ENCODE measurements at places on chromosomes 11 and 22.

DNA sequence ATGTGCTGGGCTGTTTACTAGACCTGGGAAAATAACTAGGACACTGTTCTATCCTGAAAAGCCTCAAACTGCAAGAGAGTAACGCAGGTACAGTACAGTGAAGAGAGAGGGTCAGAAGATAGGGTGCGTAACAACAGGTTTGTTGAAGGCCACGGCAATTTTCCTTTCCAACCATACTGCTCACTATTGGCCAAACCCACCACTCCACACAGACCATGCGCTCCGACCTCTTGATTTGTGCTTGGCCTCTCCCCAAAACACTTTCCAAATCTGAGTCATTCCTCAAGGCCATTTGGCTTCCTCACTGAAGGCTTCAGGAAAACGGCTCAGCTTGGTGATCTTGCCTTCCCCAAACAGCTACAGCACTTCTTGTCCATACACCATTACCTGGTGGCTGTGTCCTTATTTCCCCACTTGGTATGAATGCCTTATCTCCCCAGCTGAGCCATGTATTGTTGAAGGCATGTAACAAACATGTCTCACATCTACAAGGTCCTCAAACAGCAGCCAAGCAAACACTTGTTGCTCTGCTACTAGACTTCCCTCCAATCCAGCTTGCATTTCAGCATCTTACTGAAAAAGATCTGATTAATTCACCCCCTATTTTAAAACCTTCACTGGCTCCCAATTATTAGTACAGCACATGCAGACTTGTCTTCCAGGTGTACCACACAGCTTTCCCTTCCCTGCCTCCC, 40.9 kb downstream of the TCF20 start:
- no peak for DNase-seq

DNA sequence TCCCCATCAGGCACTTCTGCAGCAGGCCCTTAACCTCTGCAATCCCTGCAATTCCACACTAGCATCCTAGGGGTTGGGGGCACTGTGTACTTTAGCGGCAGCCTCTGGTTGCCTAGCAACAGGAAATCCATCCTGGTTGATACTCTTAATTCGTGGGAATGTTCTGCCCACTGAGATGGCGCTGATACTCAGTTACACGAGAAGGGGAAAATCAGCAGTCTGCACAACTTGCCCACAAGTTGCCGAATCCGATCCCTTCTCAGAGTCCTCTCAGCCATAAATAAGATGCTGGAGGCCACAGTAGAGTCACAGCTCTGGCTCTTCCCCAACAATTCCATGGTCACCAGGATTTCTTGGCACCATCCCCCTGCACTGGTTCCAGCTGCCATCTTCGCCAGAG, 57.6 kb upstream of the CRYBB3 start:
- DNase-seq, result no peak

DNA sequence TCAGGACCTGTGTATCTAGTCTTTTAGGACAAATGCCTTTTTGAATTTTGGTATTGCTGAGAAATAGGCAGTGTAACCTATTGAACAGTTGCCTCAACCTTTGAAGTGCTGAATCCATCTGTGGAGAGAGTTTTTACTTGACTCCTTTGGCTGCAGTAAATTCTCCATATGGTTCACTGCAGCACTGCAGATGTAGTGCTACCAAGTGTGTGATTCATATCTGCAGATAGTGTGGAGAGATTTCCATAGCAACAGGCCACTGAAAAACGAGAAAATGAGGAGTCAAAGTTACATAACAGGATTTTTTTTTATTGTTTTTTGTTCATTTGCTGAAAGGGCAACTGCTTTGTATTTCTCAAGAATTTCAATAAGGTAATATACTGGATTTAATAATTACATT, 356.1 kb downstream of the RAB38 start:
- DNase-seq, result no peak

DNA sequence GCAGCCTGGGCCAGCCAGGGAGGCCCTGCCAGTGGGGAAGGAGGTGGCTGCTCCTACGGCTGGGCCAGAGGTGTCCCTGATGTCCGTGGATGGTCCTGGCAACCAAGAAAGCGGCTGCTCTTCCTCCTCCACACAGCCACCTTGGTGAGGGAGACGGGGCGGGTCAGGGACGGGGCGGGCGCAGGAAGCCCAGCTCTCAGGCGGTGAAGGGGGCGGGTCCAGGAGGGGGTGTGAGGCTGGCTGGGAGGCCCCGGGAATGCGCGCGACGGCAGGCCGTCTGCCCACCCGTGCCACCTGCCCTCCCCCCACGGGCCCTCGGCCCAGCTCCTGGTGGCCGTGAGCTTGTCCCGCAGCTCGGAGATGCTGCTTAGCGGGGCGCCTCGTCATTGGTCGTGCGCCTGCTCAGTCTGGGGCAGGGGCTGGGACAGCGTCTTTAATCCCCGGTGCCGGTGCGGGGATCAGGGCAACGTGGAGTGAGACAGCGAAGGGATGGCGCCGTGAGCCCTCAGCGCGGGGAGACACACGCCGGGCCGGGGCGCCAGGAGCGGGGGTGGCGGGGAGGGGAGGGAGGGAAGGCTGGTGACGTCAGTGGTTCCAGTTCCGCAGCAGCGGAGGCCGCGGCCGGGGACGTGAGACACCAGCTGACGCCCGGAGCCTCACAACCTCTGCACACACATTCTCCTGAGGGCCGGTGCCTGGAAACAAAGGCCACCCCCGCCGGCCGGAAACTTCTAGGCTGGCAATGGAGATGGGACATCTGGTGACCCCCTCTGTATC, 6.7 kb upstream of the BRSK2 start:
- peak; percentile 76 for DNase-seq

DNA sequence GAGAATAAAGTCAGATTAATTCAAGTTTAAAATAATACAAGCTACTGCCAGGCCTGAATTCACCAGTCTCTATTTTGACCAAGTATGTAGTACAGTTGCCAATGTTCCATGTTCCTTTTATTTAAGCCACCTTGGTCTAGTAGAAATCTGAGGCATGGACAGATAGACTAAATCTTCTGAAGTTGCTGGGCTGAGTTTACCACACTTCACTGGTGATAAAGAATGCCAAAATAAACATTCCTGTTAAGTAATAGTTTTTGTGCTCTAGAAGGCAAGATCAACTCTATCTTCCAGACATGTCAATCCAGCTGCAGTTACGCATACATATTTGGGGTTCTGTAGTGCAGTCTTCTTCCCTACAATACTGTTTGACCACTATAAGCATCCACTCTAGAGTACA, 83.9 kb upstream of the C11orf87 start:
- no peak for DNase-seq

DNA sequence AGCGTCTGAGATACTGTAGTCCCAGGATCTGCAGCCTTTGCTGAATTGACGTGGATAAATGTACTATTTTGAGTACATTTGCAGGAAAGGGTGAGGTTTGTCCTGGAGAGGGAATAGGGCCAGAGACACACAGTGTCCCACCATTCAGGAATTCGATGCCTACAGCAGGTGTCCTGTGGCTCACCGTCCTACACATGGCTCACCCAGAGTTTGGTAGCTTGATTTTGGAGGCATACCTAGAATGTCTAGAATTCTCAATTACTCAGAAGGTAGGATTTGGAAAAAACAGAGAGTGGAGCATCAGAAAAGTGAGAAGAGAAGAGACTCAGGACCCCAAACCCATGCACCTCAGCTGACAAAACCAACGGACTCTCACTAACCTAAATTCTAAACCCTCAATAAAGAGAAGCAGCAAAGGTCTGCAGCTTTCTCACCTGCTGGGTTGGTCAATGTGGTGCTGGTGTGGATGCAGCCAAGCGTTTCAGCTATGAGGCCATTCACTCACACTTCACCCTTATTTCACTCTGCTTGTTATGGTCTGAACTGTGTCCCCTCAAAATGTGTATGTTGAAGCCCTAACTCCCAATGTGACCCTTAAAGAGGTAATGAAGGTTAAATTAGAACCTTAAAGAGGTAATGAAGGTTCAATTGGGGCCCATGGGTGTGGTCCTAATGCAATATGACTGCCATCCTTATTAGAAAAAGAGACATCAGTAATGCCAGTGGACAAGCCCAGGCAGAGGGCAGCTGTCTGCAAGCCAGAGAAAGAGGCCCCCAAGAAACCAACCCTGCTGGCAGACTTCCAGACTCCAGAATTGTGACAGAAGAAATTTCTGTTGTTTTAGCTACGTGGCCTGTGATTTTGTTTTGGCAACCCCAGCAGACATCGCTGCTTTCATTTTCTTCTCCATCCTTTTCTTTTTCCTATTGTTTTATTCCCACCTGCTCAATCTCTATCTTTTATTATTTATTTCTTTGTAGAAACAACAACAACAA, 187.8 kb downstream of the SNX19 start:
- no peak for DNase-seq

DNA sequence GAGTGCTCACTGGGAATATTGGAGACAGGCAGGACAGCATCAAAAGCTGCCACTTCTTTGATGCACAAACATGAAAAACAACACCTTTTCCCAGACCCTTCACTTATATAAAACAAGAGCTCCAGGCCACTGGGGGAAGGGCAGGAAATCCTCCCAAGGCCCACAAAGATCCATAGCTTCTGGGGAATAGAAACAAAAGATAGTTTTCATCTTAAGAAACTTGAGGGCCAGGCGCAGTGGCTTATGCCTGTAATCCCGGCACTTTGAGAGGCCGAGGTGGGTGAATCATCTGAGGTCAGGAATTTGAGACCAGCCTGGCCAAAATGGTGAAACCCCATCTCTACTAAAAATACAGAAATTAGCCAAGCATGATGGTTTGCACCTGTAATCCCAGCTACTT, 15.3 kb downstream of the RTL6 start:
- DNase-seq, result no peak

DNA sequence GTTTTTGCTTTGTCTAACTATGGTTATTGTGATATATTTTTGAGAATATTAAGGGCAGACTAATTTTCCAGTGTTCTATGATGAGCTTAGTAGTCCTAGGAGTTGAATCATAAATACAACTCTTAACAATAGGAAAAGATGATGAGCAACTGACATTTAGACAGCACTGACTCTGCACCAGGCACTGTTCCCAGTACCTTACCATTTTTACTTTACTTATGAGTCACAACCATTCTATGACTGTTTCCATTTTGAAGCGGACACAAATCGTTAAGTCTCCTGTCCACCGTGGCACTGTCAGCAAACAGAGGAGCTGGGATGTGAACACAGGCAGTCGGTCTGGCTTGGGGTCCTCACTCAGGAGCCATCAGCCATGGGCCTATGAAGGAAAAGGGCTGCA, 3.4 kb upstream of the SCGB2A2 start:
- no peak for DNase-seq

GRCh38 chr11:118820412-118821357, 29.7 kb upstream of the DDX6 start:
- DNase-seq, result peak; percentile 56

DNA sequence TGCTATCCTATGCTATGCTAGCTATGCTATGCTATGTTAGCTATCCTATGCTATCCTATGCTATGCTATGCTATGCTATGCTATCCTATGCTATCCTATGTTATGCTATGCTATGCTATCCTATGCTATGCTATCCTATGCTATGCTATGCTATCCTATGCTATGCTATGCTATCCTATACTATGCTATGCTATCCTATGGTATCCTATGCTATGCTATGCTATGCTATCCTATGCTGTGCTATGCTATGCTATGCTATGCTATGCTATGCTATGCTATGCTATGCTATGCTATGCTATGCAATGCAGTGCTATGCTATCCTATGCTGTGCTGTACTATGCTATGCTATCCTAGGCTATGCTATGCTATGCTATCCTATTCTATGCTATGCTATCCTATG, 8.6 kb upstream of the MS4A1 start:
- DNase-seq, result no peak

GRCh38 chr22:21755851-21756284, 20.3 kb upstream of the YPEL1 start:
- no peak for DNase-seq

DNA sequence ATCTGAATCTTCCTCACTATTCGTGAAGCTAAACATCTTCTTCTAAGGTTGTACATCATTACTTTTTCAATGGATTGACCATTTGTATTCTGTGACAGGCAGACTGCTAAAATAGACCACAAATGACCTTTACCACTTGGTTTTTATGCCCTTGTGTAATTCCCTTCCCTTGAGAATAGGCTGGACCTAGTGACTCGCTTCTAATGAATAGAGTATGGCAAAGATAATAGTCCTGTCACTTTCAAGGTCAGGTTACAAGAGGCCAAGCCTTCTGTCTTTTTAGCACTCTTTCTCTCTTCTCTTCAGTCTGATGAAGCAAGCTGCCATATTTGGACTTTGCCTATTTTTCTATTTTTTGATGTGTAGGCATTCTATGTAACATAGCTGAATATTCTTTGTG, 492.9 kb downstream of the SOX6 start:
- no peak for DNase-seq

GRCh38 chr11:2796091-2796490, 89.5 kb downstream of the CDKN1C start:
- no peak for DNase-seq

DNA sequence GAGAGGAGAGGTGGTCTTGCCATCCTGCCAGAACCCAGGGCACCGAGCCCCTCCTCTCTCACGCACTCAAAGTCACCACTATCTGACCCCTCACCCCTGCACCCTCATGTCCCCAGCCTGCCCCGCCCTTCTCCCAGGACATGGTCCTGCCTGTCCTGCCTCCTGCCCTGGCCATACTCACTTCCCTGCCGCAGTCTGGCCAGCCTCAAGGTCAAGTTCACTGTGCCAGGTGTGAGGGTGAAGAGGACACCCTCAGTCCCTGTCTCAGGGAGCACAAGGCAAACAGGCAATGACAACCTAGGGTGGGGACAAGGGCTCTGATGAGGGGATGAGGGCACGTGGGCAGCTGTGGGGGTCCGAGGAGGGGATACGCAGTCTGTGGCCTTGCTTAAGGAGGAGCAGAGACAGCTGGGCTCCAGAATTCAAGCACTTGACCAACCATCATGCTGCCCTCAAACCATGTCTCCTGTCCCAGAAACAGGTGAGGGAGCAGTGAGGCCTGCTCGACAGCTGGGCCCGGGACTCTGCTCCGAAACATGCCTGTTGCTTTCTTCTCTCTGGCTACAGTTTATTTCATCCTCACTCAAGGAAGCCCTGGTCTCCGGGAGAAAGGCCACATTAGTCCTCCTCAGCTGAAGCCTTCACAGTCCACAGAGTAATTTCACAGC, 36.6 kb downstream of the PDGFB start:
- DNase-seq, result no peak

DNA sequence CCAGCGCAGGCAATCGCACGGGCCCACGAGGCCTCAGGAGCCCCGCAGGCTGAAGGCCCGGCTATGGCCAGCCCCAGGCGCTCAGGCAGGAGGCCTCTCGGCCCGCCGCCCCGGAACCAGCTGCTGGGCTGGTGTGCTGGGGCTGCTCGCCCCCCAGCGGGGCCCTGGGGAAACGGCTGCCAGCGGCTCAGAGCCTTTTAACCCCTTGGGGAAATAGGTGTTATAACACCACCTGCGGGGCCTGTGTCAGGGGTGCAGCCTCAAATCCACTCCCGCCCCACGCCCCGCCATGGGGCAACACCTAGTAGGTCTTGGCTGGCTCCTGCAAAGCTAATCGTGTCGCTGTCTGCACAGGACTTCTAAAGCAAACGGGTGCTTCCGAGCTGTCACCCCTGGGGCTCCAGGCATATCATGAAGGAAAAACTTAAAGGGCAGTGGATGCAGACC, 237.4 kb downstream of the TTC28 start:
- peak; percentile 91 for DNase-seq

Measured in stimulated activated naive CD8-positive, alpha-beta T cell treated with anti-CD3 and anti-CD28 coated beads, Interleukin-15, amount 100 ng/mL, for 72 hours (primary cell).